ENCODE measurements at places on chromosomes 1 and 21.

- no peak for DNase-seq
Observed at GRCh38 chr1:36737767-36738166, 255.1 kb upstream of the CSF3R start.

DNA sequence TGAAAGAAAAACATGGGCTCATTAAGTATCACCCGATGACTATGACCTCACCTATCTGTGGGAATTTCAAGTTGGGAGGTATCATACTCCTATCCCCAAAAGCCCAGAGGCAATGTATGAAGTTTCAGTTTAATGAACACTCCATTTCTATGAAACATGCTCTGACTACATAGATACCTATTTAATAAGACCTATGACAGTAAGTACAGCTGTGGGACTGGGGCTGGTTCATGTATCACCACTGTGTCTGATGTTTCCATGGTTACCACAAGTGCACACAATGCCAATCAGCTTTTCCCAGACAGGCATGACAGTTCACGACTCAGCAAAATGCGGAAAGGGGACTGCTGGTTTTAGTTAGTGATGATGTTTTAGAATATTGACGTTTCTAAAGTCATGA is 167.7 kb downstream of the SIPA1L2 start:
- DNase-seq = no peak

- DNase-seq = no peak
Observed at GRCh38 chr1:153345187-153346076, 3.2 kb downstream of the PGLYRP4 start.

DNA sequence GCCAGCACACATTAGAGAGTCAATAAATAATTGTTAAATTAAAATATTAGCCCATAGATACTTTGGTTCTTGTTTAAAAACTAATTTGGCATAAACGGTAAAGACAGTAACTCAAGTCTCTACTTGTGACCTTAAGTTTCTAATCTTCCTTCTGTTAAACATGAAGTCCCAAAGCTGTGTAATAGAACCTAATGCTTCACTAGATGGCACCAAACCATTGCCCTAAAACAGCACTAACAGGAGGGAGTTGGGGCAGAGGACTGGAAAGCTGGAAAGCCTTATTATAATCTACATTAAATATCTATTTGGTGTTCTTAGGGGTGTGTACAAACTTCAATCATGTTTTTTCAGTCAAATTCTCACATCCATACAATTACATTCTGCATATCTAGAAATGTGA is 176.7 kb downstream of the OLFM3 start:
- peak; percentile 9 for DNase-seq

DNA sequence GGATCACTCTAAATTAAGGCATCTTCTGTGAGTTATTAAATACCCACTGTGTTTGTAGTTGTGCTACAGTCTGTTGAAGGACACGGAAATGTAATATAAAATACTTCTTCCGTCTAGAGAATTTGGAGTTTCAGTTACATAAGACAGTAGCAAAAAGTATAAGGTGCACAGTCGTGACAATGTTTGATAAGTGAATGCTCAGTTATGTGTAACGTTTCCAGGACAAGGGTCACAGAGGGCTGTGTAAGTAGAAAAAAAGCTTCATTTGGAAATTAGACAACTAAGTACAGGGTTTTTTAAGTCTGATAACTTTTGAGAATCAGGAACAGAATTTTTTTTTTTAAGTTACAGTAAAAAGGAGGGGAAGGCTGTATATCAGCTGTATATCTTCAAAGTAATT is 27.5 kb downstream of the SRSF11 start:
- no peak for DNase-seq

DNA sequence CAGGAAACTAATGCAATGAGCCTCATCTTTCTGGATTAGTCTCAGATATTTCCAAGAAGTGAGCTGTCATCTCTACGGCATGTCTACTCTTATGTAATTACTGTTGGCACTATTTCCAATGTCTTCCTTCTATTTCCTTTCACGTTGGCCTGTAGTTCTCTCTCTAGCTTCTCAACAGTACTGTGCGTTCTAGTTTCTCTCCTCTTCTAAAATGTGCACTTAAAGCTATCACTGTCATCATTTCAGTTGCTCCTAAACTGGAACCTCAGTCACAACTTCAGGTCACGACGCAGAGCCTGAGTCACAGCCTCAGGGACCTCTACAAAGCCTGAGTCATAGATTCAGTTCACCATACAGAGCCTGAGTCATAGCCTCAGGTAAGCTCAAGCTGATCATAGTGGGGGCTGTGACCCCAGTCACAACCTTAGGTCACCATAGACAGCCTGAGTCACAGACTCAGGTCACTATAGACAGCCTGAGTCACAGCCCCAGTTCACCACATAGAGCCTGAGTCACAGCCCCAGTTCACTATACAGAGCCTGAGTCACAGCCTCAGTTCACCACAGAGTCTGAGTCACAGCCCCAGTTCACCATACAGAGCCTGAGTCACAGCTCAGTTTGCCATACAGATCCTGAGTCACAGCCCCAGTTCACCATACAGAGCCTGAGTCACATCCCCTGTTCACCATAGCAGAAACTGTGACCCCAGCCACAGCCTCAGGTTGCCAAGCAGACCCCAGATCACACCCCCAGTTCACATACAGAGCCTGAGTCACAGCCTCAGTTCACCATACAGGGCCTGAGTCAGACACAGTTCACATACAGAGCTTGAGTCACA is 13.0 kb downstream of the WNT9A start:
- peak; percentile 82 for DNase-seq

DNA sequence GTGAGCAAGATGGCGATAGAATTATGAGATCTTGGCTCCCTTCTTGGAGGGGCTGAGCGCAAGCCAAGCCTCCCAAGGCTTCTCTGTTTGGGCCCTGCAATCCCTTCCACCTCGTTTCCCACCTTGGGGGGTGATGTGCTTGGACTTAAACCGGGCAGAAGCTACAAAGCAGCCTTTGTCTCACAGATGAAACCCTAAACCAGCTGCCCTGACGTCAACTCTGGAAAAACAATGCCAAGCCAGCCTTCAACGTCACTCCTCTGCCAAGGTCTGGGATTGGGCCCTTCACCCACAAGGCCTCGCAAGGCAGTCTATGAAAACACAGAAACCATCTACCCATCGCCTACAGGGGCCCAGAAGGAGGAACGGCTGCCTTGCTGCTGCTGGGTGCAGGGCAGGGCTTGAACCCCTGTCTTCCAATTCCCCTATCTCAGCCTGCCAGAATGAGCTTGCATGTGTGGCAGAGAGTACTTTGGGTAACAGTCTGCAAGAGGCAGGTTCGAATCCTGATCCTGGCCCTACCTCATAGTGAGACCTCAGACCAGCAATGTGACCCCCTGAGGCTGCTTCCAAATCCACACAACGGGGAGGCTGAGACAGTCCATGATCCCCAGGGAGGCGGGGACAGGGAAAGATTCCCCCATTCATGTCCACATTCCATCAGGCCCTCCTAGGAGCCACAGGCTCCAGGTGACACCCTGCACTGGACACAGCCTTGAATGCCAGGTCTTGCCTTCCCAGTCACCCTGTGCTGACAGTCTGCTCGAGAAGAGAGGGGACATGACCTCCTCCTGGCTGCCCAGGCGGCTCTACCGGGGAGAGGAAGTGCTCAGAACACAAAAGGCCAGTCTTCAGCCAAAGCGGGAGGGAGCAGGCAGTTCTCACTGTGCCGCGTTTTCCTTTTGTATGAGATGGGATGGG is 15.0 kb downstream of the IFFO2 start:
- peak; percentile 62 for DNase-seq

DNA sequence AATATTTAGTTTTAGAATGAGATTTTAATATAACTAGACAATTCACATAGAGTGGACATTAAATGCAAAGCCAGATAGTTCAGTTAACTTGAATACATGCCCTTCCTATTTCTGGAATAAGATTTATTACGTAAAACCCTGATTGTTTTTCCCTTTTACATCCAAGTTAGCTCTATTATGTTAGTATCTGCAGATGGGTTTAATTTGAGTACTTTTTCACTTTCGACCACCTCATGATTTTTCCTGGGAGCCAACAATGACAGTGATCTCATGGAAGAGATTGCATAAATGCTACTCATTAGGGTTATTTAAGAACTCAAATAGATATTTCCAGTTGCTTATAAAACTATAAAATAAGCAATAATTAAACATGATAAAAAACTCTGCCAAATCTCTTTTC is 199.4 kb upstream of the PTGFR start:
- peak; percentile 82 for DNase-seq

- peak; percentile 77 for DNase-seq
Observed at GRCh38 chr1:25253911-25254310, 6.7 kb upstream of the RSRP1 start.

DNA sequence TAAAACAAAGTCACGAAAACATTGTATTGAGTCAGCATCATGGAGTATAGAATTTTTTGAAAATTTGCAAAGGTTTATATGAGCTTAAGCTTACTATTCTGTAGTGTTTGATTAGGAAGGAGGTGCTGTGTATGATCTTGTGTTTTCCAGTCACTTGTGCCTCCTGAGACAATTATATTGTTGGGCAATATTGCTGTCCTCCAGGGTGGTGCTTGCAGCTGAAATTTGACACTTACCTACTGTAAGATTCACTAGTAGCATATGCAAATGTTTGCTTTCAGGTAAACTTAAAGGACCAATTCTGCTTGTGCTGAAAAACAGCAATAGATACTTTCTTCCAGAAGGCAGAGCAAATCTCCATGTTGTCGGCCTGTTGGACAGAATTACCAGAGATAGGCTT is 268.0 kb downstream of the TGFB2 start:
- no peak for DNase-seq

DNA sequence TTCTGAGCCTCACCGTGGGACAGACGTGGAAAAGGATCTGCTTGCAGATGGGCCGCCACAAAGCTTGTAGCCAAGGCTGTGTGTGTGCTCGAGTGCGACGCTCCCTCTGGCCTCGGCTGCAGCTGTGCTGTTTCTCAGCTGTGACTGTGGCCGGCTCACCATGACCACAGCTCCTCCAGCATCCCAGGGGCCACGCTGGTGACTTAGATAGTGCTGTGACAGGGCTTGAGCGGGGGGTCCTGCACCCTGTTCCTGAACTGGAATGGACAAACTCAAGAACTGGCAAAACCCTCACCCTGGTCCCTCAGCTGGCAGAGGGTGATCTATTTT is 17.4 kb upstream of the ACTRT2 start:
- DNase-seq = no peak

GRCh38 chr1:17232759-17233661 is 15.9 kb upstream of the PADI3 start:
- peak; percentile 85 for DNase-seq

- DNase-seq = no peak
Observed at GRCh38 chr21:42790520-42791065, 88.7 kb downstream of the WDR4 start.
